Effector memory CD4-positive, alpha-beta T cell (primary cell): ENCODE measurements at places on chromosomes 2 and 18.

- no peak for DNase-seq
Observed at GRCh38 chr2:116094196-116094595, 1651.8 kb downstream of the DPP10 start.

- DNase-seq, result no peak
Observed at GRCh38 chr18:5031216-5031615, 165.8 kb downstream of the AKAIN1 start.

DNA sequence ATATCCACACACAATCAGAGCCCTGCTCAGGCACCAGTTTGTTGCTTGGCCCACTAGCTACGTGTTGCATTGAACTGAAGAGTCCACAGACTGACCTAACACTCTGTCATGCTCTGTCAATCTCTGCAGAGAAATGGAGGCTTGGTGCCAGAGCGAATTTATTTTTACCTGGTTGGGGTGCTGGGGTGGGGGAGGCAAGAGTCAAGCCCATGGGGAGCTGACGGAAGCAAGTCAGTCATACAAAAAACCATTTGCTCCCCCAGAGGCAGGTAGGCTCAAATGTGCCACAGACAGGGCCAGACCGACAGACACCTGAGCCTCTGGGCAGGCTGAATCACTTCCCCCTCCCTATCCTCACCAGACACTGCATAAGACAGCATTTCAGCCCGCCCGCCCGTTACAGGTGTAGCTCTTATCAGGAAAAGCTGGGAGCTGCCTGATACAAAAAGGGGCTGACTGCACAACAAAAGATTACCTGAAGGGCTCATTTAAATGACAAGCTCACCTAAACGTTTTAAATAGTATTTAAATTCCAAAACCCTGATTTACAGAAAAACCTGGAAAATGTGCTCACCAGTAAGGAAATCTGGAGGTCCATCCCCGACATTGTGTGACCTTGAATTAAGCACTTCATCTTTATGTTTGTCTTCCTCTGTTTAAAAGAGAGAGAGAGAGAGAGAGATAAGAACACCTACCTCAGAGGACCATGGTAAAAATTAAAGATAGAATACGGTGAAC lies 2.1 kb upstream of the PCBP1 start:
- DNase-seq, result peak; percentile 56

DNA sequence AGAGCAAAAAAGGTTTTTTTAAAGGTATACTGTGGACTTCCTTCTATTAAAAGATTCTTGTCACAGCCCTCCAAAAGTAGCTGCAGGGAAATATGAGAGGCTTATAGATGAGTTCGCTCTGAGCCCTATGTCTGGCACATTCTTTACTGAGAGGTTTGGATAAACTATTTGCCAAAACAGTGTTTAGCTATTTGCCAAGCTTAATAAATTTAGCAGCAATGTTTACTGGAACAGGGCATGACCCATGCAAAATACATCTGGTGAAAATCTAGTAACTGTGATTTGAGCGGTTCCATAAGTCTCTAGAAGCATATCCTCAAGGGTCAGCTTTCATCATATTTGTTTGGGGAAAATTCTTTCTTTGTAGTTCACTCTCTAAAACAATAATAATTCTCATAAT lies 1696.7 kb upstream of the PIK3C3 start:
- DNase-seq, result no peak

DNA sequence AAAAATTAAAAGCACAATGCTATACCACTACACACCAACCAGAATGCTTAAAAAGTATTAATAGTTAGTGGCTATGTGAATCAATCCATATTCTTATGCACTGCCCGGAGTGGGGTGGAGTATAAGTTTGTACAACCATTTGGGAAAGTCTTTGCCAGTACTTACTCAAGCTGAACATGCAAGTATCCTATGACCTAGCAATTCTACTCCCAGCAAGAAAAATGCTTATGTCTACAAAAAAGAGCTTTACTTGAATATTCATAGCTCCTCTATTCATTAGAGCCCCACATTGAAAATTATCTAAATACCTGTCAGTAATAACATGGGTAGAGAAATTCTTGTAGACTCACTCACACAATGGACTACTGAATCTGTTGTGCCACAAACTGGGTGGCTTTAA lies 21.4 kb upstream of the CNOT11 start:
- DNase-seq, result no peak

DNA sequence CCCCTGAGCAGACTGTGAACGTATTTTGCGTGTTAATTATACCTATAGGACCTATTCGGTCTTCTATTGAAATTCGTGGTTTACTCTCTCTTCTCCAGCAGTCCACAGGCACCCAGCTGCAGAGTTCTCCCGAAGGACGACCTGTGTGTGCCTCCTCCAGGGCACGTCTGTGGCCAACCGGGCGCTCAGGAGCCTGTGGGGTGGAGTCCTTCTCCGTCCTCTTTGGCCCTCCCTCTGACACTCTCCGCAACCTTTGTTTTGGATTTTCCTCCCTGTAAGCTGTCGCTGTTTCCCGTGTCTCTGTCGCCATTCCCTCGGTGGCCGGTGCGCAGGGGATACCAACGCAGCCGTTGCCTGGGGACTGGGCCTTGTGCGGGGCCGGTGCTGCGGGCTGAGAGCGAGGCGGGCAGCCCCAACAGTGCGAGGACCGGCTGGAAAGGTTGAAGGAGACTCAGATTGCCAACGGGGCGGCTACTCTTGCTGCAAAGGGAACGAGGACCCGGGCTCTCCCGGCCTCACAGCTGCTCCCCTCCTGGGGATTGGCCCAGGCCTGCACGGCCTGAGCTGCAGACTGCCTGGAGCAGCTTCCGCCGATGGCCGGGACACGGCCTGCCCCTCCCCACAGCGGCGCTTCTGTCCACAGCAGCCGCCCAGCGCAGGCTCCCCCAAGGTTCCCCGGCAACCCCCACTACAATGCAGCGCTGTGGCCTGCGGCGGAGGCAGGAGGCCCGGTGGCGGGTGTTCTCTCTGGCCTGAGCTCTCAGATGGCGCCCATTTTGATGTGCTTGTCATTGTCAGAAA lies 221.0 kb downstream of the MTX2 start:
- DNase-seq, result no peak

DNA sequence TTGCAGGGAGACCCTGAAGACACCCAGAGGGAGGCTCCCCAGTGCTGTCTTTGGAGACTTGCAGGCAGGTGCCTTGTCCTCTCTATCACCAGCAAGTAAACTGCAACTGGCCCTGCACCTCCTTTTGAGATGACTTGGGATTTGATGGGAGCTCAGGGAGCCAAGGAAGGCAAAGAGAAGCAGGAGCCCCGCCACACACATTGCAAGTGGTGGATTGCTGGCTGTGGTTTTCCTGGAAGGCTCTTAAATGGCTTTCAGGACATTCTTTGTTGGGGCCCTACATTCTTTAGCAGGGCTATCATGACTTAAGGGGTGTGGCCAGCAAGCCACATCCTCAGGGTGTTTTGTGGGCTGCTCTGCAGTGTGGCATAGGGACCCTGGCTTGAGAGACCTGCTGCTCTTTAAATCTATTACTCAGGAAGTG lies 39.9 kb upstream of the CDC42EP3 start:
- no peak for DNase-seq

DNA sequence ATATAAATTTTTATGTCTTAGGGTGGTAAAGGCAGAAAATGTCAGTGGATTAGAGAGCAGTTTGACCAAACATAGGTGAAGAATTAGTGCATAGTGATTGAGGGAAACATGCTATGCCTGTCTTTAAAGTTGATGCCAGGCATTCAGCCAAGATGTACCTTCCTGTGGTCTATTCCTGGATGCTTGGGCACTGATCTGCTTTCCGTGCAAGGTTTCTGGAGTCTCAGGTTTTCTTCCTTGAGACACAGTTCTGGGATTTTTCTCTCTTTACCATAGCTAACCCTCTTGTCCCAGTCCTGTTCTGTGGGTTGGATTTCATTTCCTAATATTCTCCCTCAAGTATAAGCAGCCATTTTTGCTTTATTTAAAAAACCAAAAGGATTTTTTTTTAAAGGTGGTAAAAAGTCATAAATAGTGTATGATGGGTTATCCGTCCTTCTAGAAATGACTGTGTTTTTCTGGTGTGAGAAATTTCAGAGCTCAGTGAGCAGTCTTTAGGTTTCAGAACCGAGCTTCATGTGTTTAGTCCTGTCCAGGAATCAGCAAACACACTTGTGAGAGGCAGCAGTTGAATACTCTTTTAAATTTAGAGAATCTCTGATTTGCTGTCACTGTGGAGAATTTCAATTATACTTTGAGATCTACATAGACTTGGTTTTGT lies 43.0 kb upstream of the CYBRD1 start:
- DNase-seq, result no peak
